GM04504 (cell line): ENCODE measurements at places on chromosomes 6 and 20.
A peak's percentile ranks its signal among the peaks of the same experiment; 100 is the strongest.

GRCh38 chr20:6180531-6180930, 57.7 kb upstream of the FERMT1 start:
- DNase-seq, result no peak

GRCh38 chr6:92114091-92114675, 1305.2 kb downstream of the EPHA7 start:
- no peak for DNase-seq

DNA sequence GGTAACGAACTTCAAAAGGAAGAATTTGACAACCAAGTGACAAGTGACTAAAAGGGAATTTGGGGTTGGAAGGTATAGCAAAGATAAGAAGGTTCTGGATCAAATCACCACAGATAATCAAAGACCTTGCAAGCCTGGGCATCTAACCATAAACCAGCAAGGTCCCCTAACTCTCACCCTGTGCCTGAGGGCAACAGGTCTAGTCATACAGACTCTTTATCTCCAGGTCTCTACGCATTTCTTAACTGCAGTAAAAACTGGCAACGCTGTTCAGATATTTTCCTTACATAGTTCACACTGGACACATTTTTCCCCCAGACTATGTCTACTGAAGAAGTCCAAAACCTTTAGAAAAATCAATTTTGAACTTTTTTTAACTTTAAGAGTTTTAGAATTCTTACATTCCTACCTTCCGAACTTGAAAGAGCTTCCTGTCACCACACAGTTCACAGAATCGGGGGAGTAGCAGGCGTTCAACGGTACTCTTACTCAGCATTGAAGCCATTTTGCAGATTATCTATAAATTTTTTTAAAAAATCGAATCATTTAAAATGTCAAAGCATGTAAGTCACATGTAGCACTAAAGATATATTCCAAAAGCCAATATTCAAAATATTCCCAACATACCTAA, 23.0 kb upstream of the ANKRD60 start:
- DNase-seq, result no peak

DNA sequence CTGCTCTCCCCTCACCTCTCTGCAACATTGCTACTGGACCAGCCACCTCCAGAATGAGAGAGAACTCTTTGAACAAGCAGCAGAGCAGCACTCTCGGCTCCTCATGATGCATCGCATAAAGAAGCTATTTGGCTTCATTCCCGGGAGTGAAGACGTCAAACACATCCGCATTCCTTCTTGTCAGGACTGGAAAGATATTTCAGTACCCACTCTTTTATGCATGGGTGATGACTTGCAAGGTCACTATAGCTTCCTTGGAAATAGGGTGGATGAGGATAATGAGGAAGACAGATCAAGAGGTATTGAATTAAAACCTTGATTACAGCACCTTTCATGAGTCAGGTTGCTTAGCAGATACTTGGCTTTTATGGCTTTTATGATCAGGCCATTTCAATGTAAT, 4.3 kb downstream of the CALHM4 start:
- DNase-seq, result peak; percentile 87

DNA sequence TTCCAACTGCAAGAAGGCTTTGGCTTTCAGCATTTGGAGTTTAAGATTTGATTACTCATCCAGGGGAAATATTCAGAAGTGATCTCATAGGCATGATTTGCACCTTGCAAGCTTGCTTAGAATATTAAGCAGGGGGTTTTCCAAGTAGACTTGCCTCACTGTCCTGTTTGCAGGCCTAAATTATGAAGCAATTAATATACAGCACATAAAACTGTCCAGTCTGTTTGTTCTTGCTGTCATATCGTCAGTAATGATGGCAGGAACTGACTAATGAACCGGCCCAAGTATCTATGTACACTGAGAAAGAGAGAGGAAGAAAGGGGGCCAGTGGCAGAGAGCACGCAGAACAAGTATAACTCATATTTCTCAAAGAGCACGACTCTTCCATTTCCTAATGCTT, 212.5 kb upstream of the SUPT3H start:
- peak; percentile 77 for DNase-seq

GRCh38 chr6:134328792-134329191, 10.9 kb upstream of the SGK1 start:
- no peak for DNase-seq

GRCh38 chr6:105482227-105482844, 79.5 kb upstream of the PREP start:
- DNase-seq, result peak; percentile 42

DNA sequence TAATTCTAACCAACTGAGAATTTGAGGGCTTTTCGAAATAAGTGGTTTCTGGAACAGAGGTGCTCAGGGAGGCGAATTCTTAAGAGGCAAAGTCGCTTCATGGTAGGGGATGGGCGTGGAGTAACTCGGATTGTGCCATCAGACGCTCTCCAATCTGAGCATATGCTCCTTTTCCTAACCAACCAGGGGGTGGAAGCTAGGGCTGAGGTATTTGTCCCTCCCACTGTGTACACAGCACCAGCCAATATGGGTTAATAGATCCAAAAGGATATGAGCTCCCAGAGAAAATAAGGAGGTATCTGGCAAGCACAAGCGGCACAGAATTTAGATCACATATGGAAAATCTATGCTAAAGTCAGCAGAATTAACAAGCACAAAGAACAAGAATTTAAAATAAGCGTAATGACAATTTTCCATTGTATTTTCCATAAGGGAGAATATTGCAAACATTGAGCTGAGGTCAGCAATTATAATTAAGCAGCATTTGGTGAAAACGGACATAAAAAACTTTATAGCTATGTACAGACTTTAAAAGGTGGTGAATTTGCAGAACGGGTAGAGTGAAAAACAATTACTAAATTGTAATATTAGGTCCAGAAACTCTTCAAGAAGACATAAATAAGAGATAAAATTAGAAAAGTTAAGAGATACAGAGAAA, 55.0 kb upstream of the PHACTR1 start:
- DNase-seq, result no peak

DNA sequence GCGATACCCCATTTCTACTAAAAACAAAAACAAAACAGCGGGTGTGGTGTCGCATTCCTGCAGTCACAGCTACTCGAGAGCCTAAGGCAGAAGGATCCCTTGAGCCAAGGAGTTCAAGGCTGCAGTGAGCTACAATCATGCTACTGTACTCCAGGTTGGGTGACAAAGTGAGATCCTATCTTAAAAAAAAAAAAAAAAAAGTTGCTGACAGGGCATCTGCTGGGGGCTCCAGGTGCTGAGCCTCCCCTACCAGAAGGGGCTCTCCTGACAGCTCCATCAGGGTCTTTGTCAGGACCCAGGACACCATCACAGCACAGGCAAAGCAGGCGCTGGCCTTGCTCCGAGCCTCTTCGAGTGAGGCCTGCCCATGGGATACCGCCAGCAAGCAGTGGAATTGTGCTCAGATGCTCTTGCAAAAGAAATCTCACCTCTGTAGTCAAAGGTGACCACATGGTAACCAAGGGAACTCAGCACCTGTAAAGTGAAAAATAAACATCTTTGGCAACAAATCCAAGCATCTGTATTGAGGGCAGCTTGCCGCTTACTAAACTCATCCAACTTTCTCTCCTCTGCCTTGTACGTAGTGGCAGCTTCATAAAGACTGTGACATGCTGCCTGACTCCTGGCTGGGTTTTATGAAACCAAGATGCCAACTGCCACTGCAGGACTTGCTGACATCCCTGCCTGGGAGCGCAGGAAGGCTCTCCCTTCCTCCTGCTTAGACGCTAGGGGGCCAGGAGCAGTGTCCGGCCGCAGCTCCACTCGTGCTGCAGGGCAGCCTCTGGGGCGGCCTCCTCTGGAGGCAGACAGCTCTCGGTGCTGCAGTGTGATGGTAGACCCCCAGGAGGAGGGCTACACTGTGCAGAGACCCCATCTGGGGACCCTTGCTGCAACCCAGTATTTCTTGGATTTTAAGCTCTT, 66.9 kb downstream of the PYGB start:
- no peak for DNase-seq

DNA sequence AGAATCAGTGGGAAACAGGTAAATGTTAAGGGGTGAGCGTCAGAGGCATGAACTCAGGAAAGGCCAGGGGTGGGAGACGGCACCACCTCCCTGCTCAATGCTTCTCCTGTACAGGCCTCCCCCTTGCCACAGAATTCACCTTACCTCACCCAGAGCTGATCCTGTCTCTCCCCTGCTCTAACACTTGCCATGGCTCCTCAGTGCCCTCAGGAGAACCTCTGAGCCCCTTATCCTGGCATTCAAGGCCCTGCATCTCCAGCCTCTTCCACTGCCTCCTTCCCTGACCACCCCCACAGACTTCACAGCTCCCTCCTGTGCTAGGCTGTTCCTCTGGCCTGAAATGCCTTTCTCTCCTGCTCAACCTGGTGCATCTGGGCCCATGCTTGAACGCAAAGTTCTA, 33.9 kb downstream of the BPIFB1 start:
- DNase-seq, result no peak

- no peak for DNase-seq
Measured at GRCh38 chr6:149085557-149085938, 232.0 kb upstream of the TAB2 start.

DNA sequence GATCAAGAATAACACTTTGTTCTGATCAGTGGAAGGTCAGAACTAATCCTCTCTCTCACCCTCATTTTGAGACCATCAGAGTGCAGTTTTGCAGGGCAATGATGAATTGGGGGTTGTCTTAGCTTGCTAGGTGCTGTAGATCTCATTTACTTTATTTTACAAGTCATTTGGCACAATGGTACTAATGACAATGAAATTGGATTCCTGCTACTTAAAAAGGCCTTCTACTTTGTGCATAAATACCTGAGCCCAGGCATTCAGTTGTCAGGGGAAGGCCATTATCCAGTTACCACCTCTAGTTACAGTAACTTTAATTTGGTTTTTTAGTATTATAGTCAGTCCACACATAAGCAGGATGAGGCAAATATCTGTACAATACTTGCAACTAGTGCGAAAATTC, 240.0 kb downstream of the HDGFL1 start:
- no peak for DNase-seq

GRCh38 chr6:10719964-10720264, 3.0 kb upstream of the TMEM14C start:
- no peak for DNase-seq

DNA sequence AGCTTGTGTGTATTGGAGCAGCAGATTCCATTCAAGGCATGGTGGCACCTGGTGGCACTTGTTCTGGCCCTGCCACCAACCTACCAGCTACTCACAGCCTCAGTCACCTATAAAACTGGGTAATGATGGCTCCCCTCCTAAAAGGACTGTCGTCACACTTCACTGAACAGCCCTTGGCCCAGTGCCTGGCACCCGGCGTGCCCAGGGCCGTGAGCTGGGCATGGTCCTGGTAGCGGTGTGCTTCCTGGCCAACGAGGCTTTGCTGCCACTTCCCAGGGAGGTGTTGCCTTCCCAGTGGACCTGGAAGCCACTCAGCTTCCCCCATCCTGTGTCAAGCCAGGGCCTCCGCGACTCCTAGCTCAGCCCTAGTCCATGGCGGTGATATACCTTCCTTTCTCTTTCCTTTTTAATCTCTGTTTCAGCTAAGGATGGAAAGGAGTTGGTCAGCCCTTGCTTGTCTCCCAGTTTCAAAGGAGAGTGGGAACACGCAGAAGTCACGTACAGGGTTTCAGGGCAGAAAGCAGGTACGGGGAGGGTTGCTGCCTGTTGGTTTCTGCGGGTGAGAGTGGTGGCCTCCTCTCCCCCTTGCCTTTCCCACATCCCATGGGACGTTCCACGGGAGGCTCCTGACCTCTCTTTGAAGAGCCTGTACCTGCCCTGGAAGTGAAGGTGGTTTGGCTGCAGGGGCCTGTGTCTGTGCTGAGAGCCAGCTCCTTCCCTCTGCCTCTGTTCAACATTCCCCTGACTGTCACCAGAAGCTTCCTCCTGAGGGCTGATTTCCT, 25.5 kb downstream of the ENTPD6 start:
- DNase-seq, result no peak

GRCh38 chr6:42313941-42314570, 96.4 kb upstream of the MRPS10 start:
- DNase-seq, result no peak

GRCh38 chr20:54323227-54323734, 115.4 kb downstream of the PFDN4 start:
- no peak for DNase-seq

- no peak for DNase-seq
Measured at GRCh38 chr6:166806962-166807757, 149.2 kb downstream of the RNASET2 start.

DNA sequence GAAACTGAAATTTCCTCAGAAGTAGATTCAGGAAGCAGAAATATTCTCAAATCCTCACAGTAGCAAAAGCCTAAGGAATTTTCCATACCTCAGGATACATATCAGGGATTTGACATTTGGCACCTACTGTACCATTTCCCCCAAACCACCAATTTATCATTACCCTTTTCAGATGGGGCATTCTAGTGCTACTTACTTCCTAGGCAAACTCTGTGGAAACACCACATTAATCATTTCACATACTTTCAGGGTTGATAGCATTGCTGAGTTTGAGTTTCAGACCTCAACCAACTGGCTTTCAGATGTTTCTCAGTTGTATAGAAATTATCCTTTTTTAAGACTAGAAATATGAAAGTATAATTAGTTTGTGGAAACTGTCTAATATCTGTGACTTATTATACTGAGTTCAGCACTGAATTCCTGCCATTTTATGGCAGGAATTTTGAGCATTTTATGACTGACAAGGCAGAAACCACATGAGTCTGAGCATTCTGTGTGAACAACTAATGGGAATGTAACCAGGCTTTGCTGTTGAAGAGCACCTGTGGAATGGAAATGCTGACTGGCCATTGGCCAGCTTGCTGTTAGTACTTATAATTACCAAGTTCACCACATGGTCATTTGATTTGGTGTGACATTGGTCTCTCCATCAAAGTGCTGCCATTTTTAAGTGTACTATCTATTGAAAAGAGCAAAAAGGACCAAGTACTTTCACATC, 35.1 kb upstream of the IRAK1BP1 start:
- DNase-seq, result no peak
